Right lobe of liver (tissue), 6 donors: ENCODE measurements at places on chromosomes 5 and 9. TPM values are rescaled to one million over a fixed set of nuclear protein-coding genes. Genes with fewer than 3 reads are reported as not detected.

DNA sequence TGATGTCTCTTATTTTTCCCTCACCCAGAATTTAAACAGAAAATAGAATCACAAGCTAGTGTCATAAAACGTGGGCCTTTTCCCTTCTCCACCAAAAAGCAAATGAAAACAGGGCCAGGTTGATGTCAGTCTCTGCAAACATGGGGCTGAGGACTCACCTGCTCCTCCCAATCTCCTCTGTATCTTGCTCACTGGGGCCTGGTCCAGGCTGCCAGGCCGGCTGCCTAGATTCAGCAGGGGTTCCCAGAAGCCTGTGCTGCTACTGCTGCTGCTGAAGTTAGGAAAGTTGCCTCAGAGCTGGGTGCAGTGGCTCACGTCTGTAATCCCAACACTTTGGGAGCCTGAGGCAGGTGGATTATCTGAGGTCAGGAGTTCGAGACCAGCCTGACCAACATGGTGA is 84.3 kb downstream of the PCDH1 start:
- no peaks in the 10 kb centered on the region for H3K27me3 ChIP-seq
- no peaks in the 10 kb centered on the region for H3K36me3 ChIP-seq
- H3K27ac ChIP-seq: no peak overlapping the region
- no peak overlapping the region for H3K4me3 ChIP-seq
- no peak for DNase-seq
- H3K4me1 ChIP-seq: no peaks in the 10 kb centered on the region

- no peaks in the 10 kb centered on the region for H3K36me3 ChIP-seq
- H3K27ac ChIP-seq: no peak overlapping the region
- no peaks in the 10 kb centered on the region for H3K4me1 ChIP-seq
- no peak overlapping the region for H3K4me3 ChIP-seq
Observed at GRCh38 chr5:174610968-174611367, 113.4 kb upstream of the MSX2 start.

DNA sequence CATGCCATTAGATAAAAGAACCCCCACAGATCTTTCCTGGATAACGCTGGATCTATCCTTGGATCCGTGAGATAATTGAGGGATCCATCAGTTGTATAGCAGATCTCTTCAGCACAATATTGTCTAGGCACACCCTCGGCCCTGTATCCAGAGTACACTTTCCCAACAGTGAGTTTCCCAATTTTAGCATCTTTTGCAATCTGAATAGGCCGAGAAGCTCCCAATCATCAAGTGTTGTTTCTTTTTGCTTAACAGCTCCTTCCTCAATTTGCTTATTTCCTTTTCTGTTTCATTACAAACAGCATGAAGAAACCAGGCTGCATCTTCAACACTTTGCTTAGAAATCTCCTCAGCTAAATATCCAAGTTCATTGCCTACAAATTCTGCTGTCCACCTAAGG is 4.4 kb upstream of the SPTLC1 start:
- DNase-seq: no peak
- no peak overlapping the region for H3K27ac ChIP-seq
- H3K36me3 ChIP-seq: no peaks in the 10 kb centered on the region
- H3K4me1 ChIP-seq: no peaks in the 10 kb centered on the region
- H3K27me3 ChIP-seq: no peaks in the 10 kb centered on the region

TXNDC8 gene
- not detected for total RNA-seq

GRCh38 chr5:33978306-33978705 is 6.2 kb downstream of the SLC45A2 start:
- H3K27me3 ChIP-seq: no peaks in the 10 kb centered on the region
- no peak overlapping the region for H3K27ac ChIP-seq
- H3K4me3 ChIP-seq: no peak overlapping the region
- DNase-seq: no peak
- H3K4me1 ChIP-seq: peaks cover 2% of the 10 kb centered on the region

EMB gene
- total RNA-seq: 0.88 TPM

DBH gene
- 4.7 TPM for total RNA-seq

DNA sequence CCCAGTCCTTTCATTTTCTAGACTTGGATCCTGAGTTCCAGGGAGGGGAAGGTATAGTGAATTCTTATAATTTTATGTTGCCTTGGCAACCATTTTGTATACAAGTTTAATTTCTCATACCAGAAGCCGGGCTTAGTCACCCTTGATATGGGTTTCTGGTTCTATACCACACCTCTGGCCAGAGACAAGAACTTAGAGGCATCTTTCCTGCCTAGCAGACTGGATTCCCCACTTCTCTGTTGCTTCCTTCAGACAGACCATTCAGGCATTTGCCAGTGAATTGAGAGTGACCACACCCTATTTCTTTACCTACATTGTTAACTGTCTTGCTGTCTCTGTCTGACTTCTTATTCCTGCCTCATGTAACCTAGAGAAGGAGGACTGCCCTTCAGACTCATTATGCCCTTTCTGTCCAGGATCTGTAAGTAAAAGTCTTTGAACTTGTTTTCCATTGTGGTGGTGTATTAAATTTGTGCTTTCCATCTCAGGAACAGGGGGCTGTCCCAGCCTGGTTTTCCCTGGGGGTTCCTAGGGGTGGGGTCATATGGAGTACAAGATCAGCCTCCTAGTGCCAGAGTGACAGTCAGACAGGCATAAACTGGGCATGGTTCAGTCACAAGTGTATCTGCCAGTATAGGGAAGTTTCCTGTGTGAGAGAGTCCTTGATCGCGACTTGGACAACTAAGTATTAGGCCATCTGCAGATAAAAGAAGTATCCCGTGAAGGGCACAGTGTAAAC is 27.4 kb downstream of the TNFSF8 start:
- peaks cover 3% of the 10 kb centered on the region for H3K4me1 ChIP-seq
- DNase-seq: no peak
- no peak overlapping the region for H3K4me3 ChIP-seq
- H3K27me3 ChIP-seq: no peaks in the 10 kb centered on the region
- H3K36me3 ChIP-seq: no peaks in the 10 kb centered on the region

PDCD1LG2 gene
- total RNA-seq: 0.49 TPM

DNA sequence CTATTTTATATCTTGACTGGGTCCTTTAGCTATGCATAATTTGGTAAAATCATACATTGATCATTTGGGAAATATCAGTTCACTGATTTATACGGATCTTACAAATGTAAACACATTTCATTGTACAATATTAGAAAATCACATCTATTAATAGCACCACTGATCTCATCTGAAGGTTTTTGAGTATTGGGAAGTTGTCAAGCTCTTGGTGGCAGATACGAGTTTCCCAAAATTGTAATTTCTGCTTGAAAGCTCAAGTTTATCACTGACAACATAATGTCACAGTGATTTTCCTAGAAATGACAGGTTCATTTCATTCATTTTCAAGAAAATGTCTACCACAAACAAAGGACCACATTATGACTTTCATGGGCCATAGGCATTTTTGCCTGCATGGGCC is 3.0 kb upstream of the MACROH2A1 start:
- H3K36me3 ChIP-seq: no peaks in the 10 kb centered on the region
- no peak overlapping the region for H3K4me3 ChIP-seq
- H3K27ac ChIP-seq: no peak overlapping the region

DNA sequence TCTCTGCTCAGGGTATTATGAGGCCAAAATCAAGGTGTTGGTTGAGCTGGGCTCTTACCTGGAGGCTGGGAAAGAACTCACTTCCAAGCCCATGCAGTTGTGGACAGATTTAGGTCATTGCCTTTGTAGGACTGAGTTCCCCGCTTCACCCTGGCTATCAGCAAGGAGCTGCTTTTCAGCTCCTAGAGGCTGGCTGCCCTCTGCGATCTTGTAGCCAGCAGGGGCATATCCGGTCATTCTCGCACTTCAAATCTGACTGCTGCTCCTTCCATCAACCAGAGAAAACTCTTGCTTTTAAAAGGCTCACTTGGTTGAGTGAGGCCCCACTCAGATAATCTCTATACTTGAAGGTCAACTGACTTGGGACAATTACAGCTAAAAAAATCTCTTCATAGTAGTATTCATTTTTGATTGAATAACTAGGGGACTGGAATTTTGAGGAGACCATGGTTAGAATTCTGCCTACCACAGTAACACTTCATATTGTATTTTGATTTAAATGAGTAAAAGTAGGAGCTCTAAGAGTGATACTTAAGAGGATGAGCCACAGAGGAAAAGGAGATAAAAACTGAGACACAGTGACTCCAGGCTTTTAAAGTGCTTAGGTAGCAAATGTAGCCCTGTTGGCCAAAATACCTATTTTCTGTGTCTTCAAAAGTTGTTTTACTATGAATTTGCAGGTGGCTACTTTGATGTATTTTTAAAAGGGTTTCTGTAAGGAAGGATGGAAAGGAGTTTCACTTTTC is 137.4 kb downstream of the CD180 start:
- H3K36me3 ChIP-seq: no peaks in the 10 kb centered on the region
- H3K27me3 ChIP-seq: no peaks in the 10 kb centered on the region
- H3K27ac ChIP-seq: no peak overlapping the region

DNA sequence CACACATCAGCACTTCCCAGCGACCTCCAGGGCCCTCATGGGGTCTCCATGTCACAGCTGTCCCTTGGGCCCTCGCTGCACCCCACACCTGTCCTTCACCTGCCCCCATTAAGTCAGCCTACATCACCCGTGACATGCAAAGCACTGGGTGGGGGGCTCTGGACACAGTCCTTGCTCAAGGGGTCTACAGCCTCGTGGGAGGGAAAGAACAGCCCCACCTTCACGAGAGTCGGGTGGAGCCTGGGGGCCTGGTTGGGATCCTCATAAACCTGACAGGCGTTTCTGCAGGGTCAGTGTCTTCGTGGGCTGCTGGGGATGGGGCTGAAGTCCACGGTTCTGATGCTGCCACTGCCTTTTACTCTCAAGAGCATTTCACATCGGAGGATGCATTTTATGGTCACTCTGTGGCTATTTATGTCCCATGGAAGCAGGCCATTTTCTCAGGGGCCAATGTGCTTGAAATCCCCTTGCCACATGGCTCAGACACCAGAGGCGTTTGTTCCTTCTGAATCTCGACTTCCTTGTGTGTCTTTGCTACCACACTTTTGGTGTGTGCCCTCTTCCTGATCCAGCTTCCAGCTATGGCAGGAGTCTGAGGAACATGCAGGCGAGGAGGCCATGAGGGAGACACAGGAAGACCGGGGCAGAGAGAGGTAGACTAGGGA is at the start of gene OR2V1:
TSS of gene OR2V1 (minus strand) at position 338 of the 665 bp plus-strand sequence. CDS start 5,865 bp downstream, outside the sequence.
- no peaks in the 10 kb centered on the region for H3K4me1 ChIP-seq
- H3K27ac ChIP-seq: no peak within 1 kb of the TSS
- H3K4me3 ChIP-seq: no peak within 1 kb of the TSS
- H3K36me3 ChIP-seq: no peaks in the 10 kb centered on the region
- DNase-seq: no peak
- no peaks in the 10 kb centered on the region for H3K27me3 ChIP-seq

FAM78A gene
- 1.9 TPM for total RNA-seq

BTNL3 gene
- not detected for total RNA-seq

- peaks cover 60% of the 10 kb centered on the region for H3K4me1 ChIP-seq
- peak overlapping the region; percentile 61 for H3K4me3 ChIP-seq
- H3K27ac ChIP-seq: peak overlapping the region; percentile 99
- H3K36me3 ChIP-seq: peaks cover 2% of the 10 kb centered on the region
- DNase-seq: peak; percentile 98
- no peaks in the 10 kb centered on the region for H3K27me3 ChIP-seq
Observed at GRCh38 chr9:128098297-128099230, 29.0 kb downstream of the PTGES2 start.

- no peak overlapping the region for H3K27ac ChIP-seq
- no peaks in the 10 kb centered on the region for H3K36me3 ChIP-seq
- H3K4me3 ChIP-seq: no peak overlapping the region
- H3K27me3 ChIP-seq: peaks cover 5% of the 10 kb centered on the region
Observed at GRCh38 chr5:50582699-50583098, 83.7 kb upstream of the PARP8 start.

SPATA9 gene
- total RNA-seq: not detected

MSANTD3 gene
- total RNA-seq: 7.1 TPM

DNA sequence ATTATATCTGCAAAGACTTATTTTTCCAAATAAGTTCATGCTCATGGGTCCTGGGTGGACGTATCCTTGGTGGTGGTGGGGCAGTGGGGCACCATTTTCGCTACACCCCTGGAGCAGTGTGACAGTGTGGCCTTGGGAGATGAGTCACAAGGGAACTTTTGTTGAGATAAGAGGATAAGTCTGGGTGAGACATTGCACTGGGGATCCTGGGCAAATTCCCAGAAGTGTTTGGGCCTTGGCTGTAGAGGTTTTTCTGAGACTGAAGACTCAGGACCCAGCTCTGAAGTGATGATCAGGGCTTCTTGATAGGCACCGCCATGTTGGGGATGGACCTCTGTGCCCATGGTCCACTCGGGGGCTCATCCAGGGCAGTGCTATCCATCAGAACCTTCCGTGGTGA is 149.4 kb downstream of the MACROH2A1 start:
- H3K36me3 ChIP-seq: no peaks in the 10 kb centered on the region
- no peak overlapping the region for H3K27ac ChIP-seq
- DNase-seq: peak; percentile 9
- no peaks in the 10 kb centered on the region for H3K4me1 ChIP-seq
- no peak overlapping the region for H3K4me3 ChIP-seq
- H3K27me3 ChIP-seq: no peaks in the 10 kb centered on the region
